ENCODE measurements at places on chromosomes 5 and 9.
A peak's percentile ranks its signal among the peaks of the same experiment; 100 is the strongest.

DNA sequence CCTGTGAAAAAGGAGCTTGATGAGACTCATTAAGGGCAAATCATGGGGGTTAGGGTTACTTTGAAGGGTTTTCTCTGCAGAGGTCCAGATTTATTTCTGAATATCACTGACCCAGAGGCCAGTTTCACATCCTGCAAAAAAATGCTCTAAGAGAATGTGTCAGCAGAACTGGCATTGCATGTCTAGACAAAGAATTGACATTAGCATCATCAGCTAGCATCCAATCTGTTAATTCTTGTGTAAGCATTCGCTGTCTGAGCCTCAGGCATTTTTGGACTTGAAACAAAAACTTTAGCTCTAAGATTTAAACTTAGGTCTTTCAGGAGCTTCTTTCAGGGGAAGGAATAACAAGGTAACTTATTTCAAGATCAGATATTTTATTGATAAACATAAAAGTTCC is 187.9 kb upstream of the ELL2 start:
- DNase-seq: no peak

DNA sequence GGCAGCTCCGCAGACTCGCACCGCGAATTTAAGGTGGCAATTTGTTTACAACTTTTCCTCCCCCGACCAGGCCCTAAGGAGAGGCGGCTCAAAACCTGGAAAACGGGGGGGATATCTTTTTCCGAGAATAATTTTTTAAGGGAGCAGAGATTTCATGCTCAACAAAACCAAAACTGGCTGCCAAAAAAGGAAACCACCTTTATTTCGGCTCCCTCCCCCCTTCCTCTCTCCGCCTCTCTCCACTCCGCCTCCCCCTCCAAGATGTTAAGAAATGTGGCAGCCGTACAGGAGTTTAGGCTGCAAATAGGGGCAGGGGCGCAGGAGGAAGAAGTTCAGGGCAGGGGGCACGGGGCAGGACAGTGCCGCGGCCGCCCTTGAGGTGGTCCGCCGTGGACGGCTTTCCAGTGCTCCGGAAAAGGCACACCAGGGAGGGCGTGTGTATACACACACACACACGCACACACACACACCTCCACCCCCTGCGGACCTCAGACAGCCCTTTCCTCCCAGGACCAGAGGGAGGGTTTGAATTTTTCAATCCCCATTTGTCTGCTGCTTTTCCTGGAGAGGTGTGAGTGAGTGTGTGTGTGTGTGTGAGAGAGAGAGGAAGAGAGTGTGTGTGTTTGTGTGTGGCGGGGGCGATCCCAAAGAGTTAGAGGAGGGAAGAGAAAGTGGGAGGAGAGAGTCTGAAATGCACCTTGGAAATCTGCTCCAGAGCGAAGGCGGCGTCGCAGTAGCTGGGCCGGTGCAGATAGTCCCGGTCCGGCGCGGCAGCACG is 9.1 kb downstream of the PTCH1 start:
- DNase-seq: peak; percentile 79

GRCh38 chr5:10985721-10986110 is 224.7 kb upstream of the DAP start:
- no peak for DNase-seq

GRCh38 chr5:153742060-153742459 is 251.6 kb downstream of the GRIA1 start:
- DNase-seq: no peak

DNA sequence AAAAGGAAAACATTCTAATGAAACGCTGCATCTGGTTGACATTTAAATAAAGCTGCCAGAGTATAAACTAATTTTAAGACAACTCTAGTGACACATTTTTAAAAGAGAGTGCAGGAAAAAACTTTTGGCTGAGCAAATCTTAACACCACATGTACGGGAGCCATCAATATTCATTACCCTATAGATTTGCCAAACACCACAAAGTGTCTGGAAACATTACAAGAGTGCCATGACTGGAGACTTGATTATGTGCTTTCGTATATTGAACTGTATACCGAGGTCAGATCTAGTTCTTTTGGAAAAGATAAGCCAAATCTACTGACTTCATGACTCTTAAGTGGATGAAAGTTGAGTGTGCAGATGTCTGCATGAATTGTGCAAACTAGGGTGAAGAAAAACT is 10.6 kb upstream of the DMRT2 start:
- no peak for DNase-seq

All from H54 (cell line).